ENCODE measurements at places on chromosomes 1 and 21.

DNA sequence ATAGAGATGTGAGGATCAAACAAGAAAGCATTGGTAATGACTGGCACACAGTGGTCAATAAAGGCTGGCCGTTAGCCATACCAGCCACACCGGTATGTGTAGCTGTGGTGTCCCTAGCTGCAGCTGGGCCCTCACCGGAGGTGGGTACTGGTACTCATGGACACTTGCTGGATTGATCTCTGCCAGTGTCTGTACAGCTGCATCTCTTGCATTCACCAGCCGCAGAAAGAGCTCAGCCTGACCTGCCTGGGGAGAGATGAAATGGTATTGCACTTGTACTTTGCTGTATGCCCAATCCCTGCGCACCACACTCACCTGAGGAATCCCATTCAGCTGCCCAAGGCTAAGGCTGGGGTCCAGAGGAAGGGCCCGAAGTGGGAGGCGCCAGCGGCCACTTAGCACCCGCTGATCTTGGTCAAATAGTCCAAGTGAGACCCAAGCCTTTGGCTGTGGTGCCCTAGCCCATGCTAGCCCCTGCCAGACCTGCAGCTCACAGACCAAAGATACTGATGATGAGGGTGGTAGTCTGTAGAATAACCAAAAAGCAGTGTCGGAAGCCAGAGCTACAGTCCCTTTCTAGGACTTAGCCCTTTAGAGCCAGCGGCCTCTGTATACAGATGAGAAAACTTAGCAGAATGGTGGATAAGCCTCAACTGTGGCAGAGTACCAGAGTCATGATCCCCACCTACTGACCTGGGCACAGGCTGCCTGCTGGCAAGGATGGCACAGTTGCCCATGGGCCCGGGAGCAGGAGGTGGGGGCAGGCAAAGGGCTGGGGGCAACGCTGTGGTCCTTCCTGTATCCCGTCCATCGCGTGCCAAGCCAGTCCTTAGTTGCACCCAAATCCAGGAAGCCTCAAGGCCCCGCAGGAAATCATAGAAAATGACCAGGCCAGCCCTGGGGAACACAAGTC is 3.0 kb downstream of the CCDC17 start:
- DNase-seq = no peak

- DNase-seq = no peak
These were observed 236.4 kb upstream of the AJAP1 start for GRCh38 chr1:4418021-4418420.

DNA sequence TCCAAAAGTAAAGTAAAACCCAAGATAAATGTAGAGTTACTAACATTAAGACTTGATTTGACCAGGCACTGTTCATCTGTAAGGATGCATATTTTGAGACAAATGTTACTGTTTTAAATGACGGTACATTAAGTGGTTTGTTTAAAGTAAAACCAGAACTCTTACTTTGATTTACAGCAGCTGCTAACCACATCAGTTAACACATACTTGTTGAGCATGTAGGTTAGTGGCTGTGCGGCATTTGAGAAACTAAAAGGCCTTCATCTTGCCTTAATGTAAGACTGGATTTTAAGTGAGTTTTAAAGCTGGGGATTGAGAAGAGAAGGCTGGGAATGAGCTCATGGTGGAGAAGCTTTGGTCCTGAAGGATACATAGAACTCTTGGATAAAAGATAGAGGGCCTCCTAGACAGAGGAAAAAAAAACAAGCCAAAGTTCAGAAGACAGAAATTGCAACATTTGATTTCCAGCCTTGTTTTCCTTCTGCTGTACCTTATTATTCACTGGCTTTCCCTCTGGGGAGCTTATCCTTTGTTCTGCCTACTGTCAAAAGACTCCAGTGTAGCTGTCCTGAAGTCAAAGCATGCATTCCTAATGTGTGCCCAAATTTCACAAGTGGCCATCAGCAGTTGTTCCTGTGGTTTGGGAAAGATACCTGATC is 66.6 kb downstream of the MTR start:
- DNase-seq = no peak

DNA sequence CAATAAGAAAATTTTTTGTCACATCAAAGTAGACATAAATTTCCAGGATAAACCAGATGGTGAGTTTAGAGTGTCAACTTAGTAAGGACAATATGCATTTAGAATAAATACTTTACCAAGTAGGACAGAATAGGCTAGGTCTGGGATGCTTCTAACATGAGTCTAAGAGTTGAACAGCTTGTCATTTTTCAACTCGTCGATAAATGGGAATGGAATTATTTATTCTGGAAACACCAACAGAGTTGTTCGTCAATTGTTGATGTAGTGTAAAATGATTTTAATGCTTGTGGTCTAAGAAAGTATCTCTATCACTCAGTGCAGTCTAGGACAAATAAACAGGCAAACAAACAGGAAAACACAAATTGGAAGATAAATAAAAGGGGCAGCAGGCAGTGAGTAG is 358.4 kb upstream of the ST6GALNAC5 start:
- DNase-seq = no peak

DNA sequence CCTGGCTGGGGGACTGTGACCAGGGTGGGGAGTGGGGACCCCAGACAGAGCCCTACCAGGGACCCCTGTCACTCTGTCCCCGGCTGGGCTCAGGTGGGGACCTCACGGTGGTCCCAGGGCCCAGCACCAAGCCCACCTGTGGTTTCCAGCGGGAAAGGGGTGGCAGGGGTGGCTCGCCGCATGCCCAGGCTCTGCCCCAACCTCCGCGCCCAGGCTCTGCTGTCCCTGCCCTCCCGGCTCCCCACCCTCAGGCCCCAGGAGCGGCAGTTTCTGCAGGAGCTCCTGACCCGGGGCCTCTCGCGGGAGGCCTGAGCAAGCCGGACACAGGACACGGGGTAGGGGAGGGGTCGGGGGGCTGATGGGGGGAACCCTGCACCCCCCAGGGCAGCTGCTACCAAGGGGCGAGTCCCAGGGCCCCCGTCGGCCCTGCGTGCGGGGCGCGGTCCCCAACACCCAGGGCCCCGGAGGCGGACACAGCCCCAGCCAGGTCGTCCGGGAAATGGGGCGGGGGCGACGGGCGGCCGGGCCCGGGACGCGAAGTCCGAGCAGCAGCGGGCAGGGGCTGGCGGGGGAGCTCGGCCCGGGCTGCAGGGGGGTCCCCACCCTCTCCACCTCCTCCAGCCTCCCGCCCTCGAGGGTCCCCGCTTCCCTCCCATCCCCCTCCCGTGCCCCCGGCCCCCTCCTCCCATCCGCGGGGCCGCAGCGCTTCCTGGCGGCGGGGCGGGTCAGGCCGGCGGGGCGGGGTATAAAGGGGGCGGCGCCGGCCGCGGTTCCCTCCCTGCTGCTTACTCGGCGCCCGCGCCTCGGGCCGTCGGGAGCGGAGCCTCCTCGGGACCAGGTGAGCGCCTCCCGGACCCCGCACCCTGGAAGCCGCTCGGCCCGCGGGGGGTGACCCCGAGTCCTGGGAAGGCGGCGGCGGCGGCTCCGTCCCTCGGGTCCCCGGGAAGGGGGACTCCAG is at the start of gene COL6A2:
Gene COL6A2, plus strand, starts transcription at position 777 of the 958 bp plus-strand sequence.
- DNase-seq = no peak

DNA sequence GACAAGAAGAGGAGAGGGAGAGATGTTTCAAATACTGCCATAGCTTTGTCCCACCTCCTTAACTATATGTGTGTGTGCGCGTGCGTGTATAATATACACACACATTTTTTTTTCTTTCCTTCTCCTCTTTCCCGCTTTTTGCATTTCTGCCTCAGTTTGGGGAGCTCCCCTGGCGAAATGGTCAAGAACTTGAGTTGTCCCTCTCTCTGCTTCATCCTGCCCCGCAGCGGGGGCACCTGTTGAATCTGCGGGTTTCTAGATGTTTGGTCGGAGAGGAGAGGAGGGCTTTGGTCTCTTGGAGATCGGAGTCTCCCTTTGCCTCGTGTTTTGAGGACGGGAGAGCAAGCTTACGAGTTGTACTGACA is 504 bp downstream of the SCCPDH start:
- DNase-seq = peak; percentile 47

- DNase-seq = peak; percentile 99
These were observed 87.9 kb upstream of the HMCN1 start for GRCh38 chr1:185646202-185646683.

GRCh38 chr1:116340506-116341231 is 32.4 kb upstream of the ATP1A1 start:
- DNase-seq = peak; percentile 30

DNA sequence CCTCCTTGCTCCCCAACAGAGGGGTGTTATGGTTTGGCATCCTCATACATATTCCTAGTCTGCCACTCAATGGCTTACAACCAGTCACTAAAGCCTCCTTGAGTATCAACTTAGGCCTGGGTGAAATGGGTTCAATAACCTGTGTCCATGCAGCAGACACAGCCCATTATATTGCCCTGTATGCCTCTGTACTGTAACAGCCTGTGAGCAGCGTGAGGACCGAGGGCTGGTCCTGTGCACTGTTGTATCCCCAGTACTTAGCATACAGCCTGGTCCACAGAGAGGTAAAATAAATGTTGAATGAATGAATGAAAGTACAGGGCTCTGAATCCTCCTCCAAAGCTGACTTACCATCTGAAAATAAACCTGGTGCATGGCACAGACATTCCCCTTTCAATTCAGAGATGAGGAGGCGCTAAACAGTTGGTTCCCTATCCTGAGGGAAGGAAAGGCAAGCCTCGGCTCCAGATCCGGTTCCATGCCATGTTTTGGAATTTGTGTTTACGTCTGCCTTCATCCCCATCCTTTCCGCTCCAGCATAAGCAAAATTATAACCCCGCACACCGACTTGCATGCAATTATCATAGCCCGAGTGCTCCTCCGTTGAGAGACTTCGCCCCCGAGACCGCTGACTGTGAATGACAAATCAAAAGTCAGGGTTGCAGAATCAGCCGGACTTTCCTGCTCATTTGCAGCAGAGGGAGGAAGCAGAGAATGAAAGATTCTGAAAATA is 45.0 kb upstream of the DNAJC6 start:
- peak; percentile 17 for DNase-seq

GRCh38 chr1:54254055-54254454 is 54.1 kb downstream of the MRPL37 start:
- DNase-seq = no peak

- DNase-seq = no peak
These were observed 71.2 kb upstream of the RUNX3 start for GRCh38 chr1:25001125-25001915.

DNA sequence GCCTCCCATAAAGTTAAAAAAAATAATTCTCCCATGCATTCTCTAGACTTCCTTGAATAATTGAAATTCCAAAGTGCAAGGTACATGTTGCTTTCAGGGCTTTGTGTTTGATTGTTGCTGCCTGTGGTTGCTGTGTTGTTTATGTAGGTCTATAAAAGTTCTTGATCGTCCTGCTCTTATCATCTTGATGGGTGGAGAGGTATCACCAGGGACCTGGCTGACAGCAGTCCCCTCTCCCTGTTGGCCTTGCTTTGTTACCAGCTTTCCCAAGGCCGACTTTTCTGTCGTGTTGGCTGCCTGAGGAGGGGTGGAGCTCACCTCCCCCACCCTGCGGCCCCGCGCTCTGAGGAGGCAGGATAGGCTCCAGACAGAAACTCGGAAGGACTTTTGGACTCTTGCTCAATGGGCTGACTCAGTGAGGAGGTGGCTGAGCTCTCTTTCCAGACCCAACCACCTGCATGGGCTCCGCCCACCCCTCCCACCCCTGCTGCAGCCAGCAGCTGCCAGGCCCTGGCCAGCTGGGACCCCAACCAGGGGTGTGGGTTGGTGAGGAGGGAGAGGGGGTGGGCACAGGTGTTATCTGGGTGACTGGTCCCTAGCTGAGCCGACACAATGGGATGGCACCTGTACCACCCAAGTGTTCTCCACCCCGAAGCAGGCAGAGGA is 2.0 kb downstream of the INAVA start:
- peak; percentile 96 for DNase-seq

- no peak for DNase-seq
These were observed 158.5 kb downstream of the DNM3 start for GRCh38 chr1:171999756-172000155.

DNA sequence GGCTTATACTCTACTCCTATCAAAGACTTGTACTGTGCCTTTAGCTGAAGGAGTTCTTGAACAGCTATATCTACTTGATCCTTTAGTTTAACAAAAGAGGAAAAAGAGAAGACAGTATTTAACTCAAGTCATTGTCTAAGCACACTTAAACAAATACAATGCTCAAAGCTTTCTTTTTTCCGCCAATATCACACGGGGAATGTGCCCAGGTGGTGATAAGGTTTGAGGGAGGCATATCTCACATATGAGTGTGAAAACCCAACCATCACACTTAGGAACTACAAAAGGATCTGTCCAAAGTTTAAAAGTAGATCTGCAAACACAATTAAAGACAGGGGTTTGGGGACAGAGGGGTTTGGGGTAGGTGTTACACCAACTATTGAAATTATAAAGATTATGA is 59.0 kb upstream of the SLC30A10 start:
- no peak for DNase-seq

- DNase-seq = no peak
These were observed 9.7 kb downstream of the GNG12 start for GRCh38 chr1:67823615-67824014.

- no peak for DNase-seq
These were observed 16.8 kb downstream of the BMP8A start for GRCh38 chr1:39508266-39508665.

Data from kidney glomerular epithelial cell (primary cell).